ENCODE measurements at places on chromosomes 3 and 15.
A peak's percentile ranks its signal among the peaks of the same experiment; 100 is the strongest.

DNA sequence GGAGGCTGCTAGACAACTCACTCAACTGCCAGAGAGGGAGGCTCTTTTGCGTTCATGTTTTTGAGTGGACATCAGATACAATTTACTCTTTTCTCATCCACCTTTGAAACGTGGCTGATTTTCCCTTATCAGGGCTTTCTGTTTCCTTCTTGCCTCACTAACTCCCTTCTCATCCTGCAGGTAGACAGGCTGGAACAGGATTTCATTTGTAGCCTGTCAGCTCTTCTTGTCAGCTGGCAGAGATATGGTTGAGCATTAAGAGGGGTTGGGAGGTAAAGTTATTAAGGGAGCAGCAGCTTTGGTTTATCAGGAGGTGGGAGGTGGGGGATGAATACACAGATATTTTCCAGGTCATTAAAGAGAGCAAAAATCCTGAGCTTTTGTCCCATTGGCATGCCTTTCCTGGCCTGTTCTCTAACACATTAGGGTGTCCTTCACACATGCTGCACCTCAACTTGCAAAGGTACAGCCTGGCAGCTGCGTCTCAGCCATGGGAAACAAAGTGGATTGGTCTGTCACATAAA is 73.5 kb downstream of the PPM1L start:
- no peak for DNase-seq

GRCh38 chr15:71294911-71295602 is 179.8 kb downstream of the THSD4 start:
- no peak for DNase-seq

GRCh38 chr3:122427857-122428471 is 12.1 kb upstream of the WDR5B start:
- no peak for DNase-seq

DNA sequence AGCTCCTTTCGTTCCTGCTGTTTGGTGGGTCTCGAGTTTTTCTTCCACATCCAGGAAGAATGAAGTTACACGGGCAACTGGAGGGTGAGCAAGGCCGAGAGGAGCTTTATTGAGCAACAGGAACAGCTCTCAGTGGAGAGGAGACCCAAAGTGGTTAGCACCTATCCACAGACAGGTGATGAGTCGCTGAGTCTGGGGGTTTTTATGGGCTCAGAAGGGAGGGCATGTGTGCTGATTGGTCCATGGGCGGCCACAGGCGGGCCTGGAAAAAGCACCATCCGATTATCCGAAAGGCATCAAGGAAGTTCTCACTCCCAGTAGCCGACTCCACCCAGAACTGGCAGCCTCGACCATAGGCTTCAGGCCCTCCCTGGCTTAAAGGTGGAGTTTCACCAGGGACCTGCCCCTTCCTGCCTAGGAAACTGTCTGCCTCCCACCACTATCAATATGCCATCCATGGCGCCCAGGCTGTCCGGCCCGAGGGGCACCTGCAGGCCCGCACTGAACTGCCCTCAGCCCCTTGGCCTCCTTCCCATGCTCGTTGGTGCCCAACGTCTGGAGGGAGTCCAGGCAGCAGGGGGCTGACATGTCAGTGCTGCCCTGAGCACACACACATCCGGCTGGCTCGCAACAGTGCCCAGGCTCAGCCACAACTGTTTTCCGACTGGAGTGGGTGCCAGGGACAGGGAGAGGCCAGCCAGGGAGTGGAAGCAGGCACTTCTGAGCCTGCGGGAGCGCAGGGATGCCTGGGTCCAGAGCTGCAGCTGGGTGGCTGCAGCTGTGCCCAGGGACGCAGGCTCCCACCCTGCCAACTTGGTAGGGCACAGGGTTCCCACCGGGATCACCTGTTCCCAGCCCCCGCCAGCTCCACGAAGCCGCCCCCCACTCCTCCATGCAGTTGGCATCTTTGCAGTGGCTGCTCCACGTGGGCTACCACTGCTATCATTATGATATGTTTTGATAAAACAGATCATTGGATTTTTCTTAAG is 170.2 kb downstream of the FNDC3B start:
- no peak for DNase-seq

DNA sequence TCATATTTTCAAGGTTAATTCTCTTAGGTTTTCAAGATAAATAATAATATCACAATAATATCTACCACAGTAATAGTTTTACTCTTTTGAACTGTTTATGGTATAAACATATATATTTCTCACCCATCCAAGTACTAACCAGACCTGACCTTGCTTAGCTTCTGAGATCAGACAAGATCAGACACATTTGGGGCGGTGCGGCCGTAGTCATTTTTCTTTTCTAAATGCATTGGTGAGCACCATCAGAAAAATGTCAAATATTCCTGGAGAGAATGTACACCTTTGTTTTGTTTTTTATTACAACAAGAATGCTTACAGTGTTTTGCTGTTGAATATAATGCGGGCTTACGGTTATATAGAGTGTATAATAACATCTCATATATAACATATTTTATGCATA is 267.8 kb downstream of the ADAMTS17 start:
- DNase-seq: no peak

GRCh38 chr3:135268941-135269532 is 474.0 kb downstream of the EPHB1 start:
- DNase-seq: no peak

DNA sequence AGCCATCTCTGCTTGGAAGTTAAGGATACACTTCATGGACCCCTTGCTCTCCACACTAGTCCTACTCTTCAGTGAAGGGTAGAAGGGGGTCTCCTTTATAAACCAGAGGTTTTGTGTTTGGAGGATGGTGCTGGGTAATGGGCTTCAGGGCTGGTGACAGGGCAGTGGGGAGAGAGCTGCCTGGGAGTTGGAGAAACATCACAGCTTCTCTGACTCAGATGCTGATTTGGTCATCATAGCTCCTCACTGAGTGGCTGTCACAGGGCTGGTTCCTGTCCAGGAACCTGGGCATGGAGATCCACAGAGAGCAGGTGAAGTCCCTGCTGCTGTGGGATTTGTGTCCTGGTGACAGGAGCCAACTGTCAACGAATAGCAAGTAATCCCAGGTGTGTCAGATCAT is 333.9 kb upstream of the ATP10A start:
- DNase-seq: no peak

GRCh38 chr3:160105907-160106584 is 117.4 kb downstream of the IL12A start:
- DNase-seq: no peak

GRCh38 chr3:116940719-116941118 is 231.1 kb downstream of the TUSC7 start:
- no peak for DNase-seq

DNA sequence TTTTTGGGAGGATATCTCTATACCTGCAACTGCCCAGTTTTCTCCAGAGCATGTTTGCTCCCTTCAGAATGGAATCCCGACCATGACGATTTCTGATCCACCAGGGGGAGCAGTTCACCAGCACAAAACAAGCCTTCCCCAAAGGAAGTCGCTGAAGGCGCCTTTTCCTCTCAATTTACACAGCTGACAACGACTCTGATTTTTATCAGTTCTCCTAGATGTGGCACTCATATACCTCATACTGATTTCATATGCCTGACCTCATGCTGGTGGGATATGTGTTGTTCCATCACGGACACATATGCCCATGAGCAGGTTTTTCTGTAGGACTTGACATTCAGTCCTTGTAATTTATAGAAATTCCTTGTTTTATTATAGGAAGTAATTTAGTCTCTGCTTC is 1028.2 kb downstream of the MCTP2 start:
- DNase-seq: peak; percentile 8

DNA sequence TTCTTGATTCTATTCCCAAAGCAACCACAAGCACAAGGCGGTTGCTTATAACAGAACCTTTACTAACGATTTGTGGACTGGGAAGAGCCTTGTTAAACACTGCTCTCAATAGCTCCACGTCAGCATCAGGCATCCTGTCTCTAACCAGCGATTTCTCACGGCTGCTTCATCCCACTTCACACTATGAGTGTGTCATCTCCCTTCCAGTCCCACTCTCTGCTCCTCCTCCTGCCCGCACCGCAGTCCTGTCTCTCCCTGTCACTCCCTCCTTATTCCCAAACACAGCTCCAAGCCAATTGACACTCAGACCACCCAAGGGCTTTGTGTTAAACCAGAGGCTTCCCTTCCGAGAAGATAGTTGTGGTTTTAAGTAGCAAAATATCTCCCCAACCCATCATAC is 94.8 kb downstream of the ABHD5 start:
- no peak for DNase-seq

- DNase-seq: no peak
These were observed 89.1 kb upstream of the ALCAM start for GRCh38 chr3:105277656-105278055.

DNA sequence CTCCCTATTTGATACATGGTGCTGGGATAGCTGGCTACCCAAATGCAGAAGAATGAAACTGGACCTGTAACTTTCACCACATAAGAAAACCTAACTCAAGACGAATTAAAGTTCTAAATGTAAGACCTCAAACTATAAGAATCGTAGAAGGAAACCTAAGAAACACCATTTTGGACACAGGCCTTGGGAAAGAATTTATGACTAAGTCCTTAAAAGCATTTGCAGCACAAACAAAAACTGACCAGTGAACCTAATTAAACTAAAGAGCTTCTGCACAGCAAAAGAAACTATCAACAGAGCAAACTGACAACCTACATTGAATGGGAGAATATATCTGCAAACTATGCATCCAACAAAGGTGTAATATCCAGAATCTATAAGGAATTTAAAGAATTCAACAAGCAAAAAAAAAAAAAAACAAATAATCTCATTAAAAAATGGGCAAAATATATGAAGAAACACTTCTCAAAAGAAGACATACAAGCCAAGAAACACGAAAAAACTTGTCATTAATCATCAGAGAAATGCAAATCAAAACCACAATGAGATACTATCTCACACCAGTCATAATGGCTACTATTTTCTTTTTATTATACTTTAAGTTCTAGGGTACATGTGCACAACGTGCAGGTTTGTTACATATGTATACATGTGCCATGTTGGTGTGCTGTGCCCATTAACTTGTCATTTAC is 37.0 kb downstream of the HDGFL3 start:
- DNase-seq: no peak

- DNase-seq: no peak
These were observed 21.0 kb downstream of the HPS3 start for GRCh38 chr3:149150436-149150835.

- DNase-seq: no peak
These were observed 510.8 kb downstream of the GABRG3 start for GRCh38 chr15:27481768-27482167.

DNA sequence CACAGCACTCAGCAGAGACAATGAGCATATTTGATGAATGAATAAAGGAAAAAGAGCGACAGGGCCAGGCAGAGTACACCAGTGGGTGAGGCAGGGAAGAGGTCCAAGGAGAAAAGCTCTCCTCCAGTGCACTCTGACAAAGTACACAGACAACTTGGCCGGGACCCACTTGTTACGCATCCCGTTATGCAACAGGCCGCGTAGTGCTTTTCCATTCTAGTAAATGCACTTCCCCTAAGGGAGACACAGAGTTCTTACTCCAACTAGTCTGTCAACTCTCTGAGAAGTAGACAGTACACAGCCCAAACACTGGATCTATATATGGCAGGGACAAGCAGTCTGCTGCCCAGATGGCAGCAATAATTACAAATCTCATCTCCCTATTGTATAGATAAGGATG is 18.5 kb downstream of the LARP6 start:
- no peak for DNase-seq

DNA sequence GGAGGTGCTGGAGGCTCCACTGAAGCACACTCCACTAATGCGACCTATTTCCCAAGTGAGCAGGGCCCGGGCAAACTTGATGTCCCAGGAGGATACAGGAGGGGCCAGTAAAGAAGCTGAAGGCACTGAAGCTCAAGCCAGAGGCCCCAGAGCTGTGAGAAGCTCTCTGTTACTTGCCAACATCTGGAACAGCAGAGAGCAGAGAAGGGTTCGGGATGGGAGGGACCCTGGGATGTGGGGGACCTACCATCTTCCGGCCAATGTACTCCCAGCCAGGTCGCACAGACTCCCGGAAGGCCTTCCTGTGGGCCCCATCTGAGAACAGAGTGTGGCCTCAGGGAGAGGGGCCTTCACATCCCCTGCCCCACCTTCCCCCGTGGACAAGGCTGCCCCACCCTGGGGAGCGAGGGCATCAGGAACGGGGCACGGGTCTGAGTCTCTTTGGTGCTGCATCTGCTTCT is 3.1 kb downstream of the HHATL start:
- no peak for DNase-seq

GRCh38 chr3:146929696-146930095 is 324.6 kb upstream of the PLSCR5 start:
- DNase-seq: no peak

DNA sequence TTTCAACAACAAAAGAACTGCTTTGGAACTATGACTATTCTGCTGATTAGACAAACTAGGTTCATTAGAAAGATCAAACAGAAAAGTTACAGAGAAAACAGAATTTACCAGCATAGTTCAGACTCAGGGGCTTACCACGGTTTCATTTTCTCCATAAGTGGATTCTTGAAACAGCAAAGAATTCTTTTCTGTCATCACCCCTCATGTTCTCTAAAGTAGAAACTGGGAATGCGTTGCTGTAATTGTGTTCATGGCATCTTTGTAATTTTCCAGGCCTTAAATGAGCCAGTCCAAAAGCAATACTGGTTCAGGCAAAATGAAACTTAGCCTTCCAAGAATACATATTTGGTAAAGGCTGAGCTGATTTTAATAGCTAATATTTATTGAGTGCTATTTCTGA is 287.8 kb downstream of the CHL1 start:
- DNase-seq: no peak

GRCh38 chr3:187255314-187255713 is 36.2 kb downstream of the MASP1 start:
- no peak for DNase-seq
